ENCODE measurements at places on chromosomes 1 and 21.
A peak's percentile ranks its signal among the peaks of the same experiment; 100 is the strongest.

- no peak for DNase-seq
Measured at GRCh38 chr1:228238007-228238406, 30.2 kb downstream of the OBSCN start.

DNA sequence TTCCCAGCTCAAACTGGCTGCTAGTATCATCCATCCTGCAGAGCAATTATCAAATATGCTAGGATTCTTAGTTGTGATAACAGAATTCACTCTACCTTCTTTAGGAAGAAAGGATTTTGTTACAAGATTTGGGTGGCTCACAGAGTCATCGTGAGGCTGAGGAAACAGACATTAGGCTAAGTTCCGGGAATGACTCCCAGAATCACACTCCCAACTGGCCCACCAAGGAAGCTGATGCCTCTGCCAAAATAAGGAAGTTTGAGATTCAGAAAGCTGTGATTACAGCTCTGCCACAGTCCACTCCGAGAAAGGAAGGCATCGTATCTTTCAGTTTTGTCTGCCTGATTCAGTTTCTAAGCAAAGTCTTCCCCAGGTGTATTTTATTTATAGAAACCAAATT lies 50.6 kb upstream of the LYPLAL1 start:
- no peak for DNase-seq

DNA sequence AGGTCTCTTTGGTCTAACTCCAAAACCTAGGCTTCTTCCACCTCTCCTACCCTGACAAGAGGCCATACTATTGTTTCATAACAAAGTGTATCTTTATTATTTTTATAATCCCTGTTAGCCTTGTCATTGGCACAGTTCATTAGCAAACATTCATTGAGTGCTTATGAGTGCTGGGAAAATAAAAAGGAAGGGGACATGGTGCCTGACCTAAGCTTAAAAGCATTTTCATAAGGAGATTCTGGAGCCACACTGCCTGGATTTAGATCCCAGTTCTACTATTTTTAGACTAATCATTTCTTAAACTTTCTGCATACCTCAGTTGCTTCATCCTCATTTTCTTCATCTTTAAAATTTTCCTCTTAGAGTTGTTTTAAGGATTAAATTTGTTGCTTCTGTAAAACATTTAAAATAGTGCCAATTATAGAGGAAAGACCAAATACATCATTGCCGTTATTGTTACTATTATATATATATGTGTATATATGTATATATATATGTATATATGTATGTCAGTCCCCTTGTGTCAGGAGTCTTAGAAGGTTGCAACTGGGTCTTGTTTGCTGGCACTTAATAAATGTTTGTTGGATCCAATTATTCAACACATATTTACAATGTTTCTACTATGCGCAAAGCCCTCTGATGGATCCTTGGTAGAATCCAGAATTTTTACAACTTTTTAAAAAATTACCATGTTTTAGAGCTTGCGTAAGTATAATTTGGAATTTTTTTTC lies 250.9 kb upstream of the SGIP1 start:
- DNase-seq: no peak

- no peak for DNase-seq
Measured at GRCh38 chr1:25477448-25478034, 46.8 kb downstream of the MACO1 start.

DNA sequence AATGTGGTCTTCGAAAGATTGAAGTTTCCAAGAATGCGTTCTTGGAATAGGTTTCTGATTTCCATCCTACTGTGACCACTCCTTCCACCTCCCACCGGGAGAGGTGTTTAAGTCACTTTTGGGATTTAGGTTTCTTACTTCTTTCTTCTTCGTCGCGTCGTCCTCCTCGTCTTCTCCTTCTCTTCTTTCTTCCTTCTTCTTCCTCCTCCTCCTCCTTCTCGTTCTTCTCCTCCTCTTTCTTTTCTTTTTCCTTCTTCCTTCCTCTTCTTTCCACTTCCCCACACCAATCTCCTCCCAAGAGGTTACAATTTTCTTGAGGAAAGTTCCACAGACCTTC lies 2.1 kb downstream of the CACHD1 start:
- no peak for DNase-seq

DNA sequence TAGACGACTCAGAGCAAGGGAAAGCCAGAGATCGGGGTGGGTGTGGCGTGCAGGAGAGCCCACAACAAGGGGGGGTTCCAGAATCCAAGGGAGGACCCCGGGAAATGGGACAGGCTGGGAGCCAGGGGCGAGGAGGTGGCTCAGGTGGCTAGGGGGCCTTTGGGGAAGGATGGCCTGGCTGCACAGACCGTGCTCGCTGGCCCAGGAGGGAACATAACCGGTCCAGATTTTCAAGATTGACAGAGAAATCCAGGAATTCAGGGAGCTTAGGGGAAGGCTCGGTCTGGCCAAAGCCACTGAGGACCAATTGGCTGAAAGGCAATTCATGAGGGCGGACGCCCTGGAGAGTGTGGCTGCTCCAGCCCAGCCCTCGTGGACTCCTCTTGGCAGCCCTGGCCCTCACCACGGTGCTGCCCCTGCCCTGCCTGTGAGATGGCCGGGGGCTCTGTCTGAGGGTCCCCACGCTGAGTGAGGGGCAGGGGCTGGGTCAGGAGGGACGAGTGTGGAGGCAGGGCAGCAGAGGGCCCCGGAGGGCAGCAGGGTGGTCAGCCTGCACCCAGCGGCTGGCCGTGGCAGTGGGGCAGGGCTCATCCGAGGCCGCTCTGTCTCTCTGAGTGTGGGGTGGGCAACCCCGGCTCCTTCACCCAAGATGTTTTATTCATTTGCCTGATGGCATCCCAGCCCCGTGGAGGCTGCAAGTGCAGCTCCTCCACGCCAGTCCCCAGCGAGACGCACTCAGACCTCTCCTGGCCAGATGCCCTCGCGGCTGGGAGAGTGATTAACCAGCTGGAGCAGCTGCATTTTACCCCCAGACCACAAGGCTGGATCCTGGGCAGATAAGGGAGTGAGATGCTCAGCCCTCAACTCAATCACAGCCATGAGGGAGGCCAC lies 5.6 kb upstream of the LRRC3 start:
- DNase-seq: no peak

- peak; percentile 86 for DNase-seq
Measured at GRCh38 chr1:98021126-98021525, 100.3 kb upstream of the DPYD start.

DNA sequence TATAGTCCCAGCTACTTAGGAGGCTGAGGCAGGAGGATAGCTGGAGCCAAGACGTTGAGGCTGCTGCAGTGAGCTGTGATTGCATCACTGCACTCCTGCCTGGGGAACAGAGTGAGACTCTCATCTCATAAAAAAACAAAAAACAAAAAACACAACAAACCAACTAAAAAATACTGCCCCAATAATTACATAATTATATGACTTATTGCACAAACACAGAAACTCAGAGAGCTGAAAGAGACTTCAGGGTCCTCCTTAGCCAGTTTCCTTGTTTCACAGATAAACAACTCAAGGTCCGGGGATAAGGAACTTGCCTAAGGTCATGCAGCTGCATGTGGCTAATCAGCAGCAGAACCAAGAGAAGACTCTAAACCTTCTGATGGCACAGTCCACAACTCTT lies 11.9 kb downstream of the EXTL2 start:
- no peak for DNase-seq

- DNase-seq: no peak
Measured at GRCh38 chr1:8794605-8795004, 22.8 kb downstream of the RERE start.

GRCh38 chr1:168907786-168908348 lies 178.9 kb upstream of the DPT start:
- DNase-seq: no peak

- DNase-seq: no peak
Measured at GRCh38 chr1:5351366-5351765, 640.9 kb downstream of the NPHP4 start.

- no peak for DNase-seq
Measured at GRCh38 chr1:44460107-44460882, 55.2 kb downstream of the RNF220 start.

DNA sequence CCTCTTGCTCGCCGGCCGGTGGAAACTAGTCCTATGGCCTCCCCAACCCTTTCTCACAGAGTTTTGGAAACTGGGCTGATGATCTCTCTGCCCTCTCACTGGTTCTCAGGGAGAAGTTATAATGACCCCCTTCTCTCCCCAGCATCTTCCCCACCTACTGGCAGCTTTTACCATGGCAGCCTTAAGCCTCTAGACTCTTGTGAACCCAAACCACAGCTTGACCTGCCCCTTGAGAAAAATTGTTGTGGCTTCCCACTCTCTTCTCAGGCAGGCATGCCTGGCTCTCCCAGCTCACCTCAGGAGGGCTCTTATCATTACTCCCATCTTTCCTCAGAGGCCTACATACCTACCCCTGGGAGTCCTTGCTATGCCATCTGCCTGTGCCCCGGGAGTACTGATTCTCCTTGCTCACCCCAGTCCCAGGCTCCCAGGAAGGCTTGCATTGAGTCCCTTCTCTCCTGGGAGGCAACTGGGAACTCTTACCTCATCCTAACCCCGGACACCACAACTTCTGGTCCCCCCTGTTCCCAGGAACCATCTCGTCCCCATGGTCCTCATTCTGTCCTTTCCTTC lies 1.6 kb downstream of the NSUN4 start:
- DNase-seq: no peak

DNA sequence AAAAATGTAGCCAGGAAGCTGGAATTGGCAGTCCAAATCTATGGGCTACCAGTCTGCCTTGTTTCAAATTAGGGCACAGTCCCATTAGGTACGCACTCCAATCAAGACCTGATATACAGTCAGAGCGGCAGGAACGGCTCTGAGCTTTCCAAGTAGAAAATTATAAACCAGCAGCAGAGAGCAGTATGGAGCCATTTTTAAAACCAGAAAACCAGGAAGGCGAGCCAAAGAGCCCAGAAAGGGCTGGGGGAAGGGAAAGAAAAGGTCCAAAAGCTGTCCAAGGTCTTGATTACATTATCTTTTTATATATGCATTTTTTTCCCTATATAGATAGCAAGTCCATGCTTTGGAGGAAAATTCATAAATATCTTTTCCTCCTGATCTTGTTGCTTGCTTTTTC lies 719.0 kb downstream of the RWDD3 start:
- DNase-seq: peak; percentile 56

GRCh38 chr21:44791993-44792392 lies 9.6 kb downstream of the UBE2G2 start:
- no peak for DNase-seq

- DNase-seq: no peak
Measured at GRCh38 chr21:41160036-41160435, 7.9 kb upstream of the BACE2 start.

DNA sequence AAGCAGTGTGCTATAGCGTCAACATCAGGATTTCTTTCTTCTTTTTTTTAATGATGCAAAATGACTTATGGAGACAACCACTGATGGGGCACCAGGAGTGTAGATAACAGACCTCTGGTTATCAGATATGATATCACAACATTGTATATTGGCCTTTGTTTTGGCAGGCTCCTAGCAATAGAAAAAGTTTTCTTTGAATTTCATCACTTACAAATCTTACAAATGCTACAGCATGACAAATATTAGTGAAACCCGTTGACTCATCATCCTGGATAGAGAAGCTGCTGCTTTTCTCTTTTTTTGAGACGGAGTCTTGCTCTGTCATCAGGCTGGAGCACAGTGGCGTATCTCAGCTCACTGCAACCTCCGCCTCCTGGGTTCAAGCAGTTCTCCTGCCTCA lies 92.9 kb downstream of the LTN1 start:
- no peak for DNase-seq

DNA sequence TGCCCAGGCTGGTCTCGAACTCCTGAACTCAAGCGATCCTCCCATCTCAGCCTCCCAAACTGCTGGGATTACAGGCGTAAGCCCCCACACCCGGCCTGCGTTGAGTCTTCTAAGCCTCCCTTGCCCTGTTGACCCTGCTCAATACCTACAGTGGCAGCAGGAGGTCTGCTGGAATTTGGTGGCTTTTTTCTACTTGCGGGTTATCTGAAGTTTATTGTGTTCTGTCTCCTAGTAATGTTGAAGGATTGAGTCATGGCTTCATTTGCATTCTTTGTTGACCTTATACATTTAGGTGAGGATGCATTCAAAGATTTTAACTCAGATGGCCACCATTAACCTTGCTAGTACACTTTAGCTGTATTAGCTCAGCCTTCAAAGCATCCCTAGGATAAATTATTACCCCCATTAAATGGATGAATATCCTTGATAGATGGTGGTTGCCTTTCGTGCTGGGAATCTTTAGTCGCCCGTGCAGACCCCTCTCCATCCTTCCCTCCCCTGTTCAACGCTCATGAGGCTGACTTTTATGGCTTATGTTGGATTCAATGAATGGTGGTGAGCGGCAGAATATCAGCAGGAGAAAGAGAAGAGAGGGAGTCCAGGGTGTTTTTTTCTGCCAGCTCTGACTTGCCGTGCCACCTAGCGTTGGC lies 9.7 kb upstream of the NPPB start:
- DNase-seq: no peak

- DNase-seq: no peak
Measured at GRCh38 chr1:174872615-174873058, 127.1 kb upstream of the CACYBP start.

GRCh38 chr1:199671684-199672083 lies 355.8 kb upstream of the NR5A2 start:
- no peak for DNase-seq

DNA sequence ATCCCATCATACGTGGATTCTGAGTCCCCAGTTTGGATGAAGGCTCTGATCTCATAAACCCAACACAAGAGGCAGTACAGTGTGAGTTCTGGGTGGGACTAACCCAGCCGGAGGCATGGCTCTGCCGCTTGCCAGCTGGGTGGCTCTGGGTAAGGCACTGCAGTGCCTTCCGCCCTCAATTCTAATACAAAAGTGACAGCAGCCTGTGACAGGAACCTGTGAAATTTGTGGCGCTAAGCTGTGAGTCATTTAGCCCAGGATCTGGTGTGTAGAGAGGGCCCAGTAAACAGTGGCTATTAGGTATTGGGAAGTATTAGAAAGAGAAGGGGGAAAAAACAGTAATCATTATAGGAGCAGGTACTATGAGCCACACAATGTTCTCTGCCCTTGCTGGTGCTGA lies 23.3 kb downstream of the HSPG2 start:
- DNase-seq: no peak

GRCh38 chr1:201298396-201299381 lies 15.4 kb downstream of the PKP1 start:
- DNase-seq: peak; percentile 35

GRCh38 chr1:17765444-17766411 lies 10.6 kb downstream of the ACTL8 start:
- DNase-seq: no peak

GRCh38 chr1:156860628-156861423 lies at the start of gene NTRK1:
NTRK1 (plus strand) TSS chr1:156860865; CDS start chr1:156860935, 70 bp downstream.
- DNase-seq: peak; percentile 80

GRCh38 chr1:16082283-16083038 lies 9.0 kb upstream of the FAM131C start:
- peak; percentile 48 for DNase-seq

GRCh38 chr1:28058971-28059878 lies 29.2 kb downstream of the EYA3 start:
- no peak for DNase-seq
